Keratinocyte (primary cell): ENCODE measurements at places on chromosomes 2 and 18.

DNA sequence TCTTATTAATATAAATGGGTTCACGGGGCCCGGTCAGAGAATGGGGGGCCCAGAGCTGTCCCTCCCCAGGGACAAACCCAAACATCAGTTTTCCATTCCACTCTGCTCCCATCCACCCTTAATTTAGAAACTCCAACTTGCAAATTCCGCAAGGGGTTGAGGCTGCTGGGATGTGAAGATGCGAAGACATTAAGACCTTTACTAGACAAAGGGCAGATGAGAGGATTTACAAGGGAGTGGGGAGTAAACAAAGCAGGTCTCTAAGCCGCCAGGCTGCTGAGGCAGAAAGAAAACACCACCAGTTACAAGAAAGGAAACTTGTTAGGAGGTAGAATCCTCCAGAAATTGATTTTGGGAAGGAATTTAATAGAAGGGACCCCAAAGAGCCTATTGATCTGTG is 33.1 kb downstream of the MARCO start:
- no peak for DNase-seq

- DNase-seq, result no peak
Observed at GRCh38 chr2:119826370-119826961, 66.7 kb downstream of the PTPN4 start.

DNA sequence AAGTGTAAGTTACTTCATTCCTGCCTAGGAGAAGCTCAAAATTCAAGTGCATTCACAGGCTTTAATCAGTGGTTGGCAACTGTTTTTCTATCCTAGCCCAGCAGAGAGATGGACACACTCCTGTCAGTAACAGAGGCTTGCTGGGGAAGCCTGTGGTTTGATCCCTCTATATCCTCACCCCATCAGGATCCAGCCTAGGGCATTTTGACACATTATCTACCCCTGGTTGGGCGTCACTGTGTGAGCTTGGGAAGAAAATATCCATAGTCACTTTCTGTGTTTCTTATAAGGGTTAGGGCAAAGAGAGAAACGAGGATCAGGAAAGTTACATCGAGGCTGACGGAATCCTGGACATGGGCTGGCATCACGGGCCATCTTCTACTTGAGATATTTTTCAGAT is 10.0 kb downstream of the NT5DC4 start:
- DNase-seq, result no peak

DNA sequence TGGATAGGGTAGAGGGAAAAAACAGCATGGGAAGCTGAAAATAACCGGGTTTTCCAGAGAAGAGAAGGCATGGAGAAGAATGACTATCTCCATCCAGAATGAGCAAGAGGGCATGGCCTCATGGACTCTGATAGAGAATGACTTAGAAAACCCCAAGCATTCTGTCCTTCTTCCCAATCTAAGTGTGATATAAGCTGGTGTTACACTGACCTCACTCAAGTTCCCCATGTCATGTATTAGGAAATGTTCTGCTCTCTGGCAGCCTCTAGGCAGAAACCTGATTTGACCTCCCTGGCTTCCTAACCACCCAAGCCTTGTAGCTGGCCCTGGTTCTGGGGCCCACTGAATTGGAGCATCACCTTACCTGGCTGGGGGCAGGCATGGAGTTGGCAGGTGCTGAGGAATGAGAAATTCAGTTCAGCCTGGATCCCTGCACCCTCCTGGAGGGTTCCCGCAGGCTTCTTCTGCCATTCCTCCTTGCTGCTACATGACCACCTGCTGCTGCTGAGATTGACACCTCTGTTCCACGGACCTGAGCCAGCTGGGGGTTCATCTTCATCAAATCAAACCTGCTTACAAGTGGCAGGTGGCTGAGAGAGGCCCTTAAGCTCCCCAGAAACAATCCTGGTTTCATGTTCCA is 5.2 kb upstream of the SIGLEC15 start:
- DNase-seq, result no peak

DNA sequence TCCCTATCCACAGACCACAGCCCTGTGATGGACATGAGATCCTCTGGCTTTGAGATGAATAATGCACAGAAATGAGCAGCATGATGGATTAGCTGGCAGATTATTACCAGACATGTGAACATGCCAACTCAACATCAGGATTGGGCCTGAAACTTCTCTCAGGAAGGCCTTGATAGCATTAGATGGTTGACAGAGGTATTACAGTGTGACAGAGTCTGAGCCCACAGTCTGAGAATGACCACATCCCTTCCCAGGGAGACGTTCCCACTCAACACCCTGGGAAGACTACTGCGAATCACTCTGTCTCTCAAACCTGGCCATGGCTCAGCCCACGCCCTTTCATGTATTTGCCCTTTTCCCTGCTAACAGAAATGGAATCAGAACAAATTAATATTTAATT is 66.9 kb downstream of the BCL11A start:
- no peak for DNase-seq

DNA sequence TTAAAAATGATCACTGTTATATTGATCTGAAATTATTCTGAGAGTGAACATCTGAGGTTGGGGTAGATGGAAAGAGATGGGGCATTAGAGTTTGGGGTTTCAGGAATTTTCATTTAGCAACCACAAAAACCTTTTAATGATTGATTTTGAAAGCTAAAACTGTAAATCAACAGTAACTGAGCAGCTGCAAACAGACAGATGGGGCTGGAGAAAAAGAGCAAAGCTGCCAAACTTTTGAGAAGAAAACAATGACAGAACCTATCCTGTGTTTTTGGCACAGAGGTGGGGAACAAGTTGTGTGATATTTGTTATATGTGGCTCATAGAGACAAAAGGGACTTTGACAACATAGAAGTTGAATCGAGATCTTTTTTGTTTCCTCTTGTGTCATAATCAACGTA is 415.8 kb upstream of the DSEL start:
- no peak for DNase-seq

GRCh38 chr2:106827158-106827557 is 58.8 kb downstream of the ST6GAL2 start:
- DNase-seq, result no peak

DNA sequence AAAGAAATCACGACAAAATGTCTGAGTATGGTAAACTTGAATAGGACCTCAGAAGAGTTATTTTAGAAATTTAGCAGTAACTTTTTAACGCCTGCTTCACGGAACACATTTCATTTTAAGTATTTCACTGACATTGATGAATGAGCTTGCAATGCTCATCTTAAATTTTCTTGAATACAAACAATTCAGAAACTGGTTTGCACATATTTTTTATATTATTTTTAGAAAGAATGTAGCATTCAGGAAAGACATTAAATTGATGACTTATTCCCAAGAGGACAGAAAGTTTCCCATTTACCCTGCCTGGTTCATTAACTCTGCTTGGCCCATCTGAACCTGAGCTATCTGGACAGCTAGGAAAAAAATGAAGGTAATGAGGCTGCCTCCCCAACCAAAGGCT is 89.3 kb downstream of the MBD2 start:
- no peak for DNase-seq

- DNase-seq, result no peak
Observed at GRCh38 chr2:20409039-20409438, 37.8 kb upstream of the RHOB start.

GRCh38 chr18:44789710-44790109 is 109.0 kb downstream of the SETBP1 start:
- DNase-seq, result peak; percentile 42

DNA sequence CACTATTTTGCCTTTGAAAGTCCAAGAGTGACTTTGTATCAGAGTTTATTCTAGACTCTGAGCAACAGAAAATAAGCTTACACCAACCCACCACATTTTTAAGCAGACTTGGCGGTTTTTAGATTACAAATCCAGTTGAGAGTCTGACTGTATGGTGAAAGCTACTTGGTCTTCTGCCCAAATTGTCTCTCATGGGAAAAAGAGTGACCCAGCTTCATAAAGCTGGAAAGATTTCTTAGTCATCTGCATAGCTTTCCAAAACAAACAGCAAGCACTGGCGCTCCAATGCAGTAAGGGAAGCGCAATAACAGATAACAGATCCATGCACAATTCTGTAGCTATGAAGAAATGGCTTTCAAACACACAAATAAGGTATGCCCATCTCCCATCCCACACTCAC is 7.1 kb downstream of the DSG1 start:
- no peak for DNase-seq

DNA sequence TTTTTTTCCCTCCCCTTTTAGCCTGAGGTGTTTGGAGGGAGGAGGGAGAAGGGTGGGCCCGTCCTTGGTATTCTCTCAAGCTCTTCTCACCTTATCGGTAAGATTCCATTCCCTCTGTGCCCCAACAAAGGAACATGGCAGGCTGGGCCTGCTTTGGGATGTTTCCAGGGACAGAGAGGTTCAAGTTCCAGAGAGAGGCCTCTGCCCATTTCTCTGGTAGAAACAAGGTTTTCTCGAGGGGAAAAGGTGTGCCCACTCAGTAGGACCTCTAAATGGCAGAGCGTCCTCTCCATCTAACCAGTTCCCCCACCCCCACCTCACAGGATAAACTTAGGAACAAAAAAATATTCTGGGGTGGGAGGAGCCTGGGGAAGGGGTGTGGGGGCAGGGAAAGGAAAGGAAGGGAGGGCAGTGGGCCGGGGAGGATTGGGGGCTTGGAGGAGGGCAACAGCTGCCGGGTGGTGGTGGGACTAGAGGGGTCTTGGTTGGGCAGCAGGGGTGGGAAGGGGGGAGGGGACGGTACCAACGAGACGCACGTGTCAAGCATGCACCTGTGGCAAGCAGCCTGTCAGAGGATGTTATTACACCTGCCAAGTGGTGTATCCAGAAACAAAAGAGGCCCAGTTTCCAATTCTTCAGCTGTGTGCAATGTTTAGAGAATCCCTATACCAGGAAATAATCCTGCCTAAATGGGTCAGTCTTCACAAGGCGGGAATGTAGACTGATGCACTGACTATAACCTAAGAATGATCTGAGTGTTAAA is 2.1 kb downstream of the PCBP1 start:
- no peak for DNase-seq

- no peak for DNase-seq
Observed at GRCh38 chr18:75530566-75531211, 103.2 kb upstream of the SMIM21 start.

- DNase-seq, result no peak
Observed at GRCh38 chr2:229342376-229342775, 71.3 kb upstream of the PID1 start.

DNA sequence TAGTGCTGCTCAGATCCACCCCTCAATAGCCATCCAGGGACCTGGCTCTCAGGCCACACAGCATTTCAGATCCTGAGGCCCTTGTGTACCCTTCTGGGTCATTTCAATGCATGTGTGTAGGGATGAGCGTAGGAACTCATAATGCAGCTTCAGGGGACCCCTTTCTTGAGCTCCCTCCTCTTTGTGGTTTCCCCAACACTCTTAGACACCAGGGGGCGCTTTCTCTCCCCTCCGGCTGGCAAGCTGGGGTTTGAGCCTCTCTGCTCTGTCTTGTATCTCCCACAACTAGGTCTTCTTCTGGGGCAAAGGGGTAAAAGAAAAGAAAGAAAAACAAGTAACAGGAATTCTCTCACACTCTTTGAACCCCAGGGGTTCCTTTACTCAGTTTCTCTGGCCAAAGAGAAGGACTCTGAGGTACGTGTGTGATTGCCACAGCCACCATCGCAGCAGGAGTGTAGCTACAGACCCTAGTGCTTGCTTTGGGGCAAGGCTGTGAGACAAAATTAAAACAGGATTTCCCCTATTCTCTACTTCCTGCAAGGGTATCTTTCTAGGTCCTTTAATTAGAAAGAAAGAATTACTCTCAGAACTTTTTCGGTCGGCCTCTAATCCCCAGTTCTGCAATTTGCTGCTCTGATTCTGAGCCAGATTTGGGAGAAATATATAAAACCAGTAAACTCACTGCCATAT is 38.0 kb downstream of the CABYR start:
- peak; percentile 15 for DNase-seq

- no peak for DNase-seq
Observed at GRCh38 chr18:2027016-2027415, 544.3 kb downstream of the METTL4 start.

- DNase-seq, result no peak
Observed at GRCh38 chr2:219611866-219612576, 14.4 kb downstream of the STK11IP start.

DNA sequence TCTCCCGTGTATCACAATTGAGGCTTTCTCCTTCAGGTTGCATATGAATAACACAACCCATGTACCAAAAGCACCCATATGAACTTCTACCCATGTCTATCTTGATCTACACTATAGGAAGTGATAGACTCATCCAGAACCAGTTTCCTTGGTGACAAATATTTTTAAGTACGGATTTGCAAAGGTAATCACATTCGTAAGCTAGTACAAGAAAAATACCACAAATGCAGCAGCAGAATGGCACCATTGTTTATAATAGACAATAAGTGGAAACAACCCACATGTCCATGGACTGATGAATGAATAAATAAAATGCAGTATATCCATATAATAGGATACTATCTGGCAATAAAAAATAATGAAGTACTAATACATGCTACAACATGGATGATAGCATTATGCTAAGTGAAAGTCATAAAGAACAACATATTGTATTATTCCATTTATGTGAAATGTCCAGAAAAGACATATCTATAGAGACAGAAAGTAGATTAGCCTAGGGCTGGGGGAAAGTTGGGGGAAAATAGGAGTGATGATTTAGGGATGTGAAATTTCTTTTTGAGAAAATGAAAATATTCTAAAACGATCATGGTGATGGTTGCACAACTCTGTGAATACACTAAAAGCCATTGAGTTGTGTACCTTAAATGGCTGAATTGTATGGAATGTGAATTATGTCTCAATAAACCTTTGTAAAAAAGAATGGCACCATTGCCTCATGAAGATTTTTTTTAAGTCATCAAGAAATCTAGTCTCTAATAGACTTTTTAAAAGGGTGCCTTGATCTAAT is 3.4 kb upstream of the CCDC88A start:
- DNase-seq, result no peak

DNA sequence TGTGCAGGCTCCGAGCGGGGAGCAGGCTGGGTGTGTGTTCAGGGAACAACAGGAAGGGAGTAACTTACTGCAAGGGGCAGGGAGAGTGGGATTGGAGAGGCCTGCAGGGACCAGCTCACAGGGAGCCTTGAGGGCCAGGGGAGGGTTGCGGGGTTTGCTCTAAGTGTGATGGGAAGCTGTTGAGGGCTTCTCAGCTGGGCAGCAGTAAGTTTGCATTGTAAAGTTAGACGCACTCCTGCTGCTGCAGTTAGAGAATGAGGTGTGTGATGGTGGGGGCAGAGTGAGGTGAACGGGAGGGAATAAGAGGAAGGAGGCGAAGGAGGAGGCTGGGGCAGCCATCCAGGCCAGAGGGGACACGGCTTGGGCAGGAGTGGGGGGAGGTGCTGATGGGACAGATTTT is 53.4 kb downstream of the BOLA3 start:
- DNase-seq, result no peak

- no peak for DNase-seq
Observed at GRCh38 chr2:51071191-51071590, 39.3 kb upstream of the NRXN1 start.

- no peak for DNase-seq
Observed at GRCh38 chr18:9101730-9102507, 580 bp upstream of the NDUFV2 start.
